ENCODE measurements at places on chromosomes 16 and 17.

GRCh38 chr17:33868899-33869298 is 386.2 kb upstream of the CCL2 start:
- DNase-seq, result no peak

- DNase-seq, result no peak
These were observed 190.6 kb downstream of the CYLD start for GRCh38 chr16:50932348-50932935.

GRCh38 chr17:69402052-69402451 is 12.4 kb upstream of the MAP2K6 start:
- no peak for DNase-seq

DNA sequence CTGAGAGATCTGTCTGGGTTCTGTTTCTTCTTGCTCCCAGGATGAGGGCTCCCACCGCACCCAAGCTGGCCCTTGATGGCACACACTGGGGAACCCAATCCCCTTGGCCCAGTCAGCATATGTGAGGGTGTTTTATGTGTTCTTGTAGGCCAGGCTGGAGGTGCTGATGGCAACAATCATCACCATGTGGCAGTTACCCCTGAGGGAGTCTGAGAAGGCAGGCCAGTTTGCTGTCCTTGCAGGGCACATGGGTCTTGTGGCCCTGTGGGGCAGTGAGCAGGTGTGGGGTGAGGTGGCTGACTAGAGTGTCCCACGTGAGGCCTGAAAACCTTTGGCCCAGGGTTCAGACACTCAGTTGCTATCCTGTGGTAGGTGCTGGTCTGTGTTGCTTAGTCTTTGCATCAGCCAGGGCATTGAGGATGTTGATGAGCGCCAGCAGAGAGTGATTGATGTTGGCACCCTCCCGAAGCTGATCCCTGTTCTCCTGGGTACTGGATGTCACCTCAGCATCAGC is 2183.0 kb downstream of the TP53TG3F start:
- DNase-seq, result no peak

- DNase-seq, result no peak
These were observed 12.1 kb upstream of the RIPOR1 start for GRCh38 chr16:67516296-67517154.

GRCh38 chr16:72824761-72825160 is 223.2 kb downstream of the ZFHX3 start:
- no peak for DNase-seq

DNA sequence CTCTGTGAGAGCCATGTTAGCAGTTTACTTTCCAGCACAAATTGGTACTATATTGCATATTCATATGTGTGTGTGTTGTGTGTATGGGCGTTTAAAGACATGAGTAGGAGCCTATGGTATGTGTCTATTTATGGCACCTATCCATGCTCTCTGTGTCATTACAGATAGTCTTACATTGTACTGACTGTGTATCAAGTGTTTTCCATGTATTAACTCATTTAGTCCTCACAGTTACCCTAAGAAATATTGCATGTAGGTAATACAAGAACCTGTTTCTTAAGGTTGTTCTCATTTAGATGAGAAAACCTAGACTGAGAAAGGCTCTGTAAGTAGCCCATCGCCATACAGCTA is 1.6 kb downstream of the ALG1 start:
- DNase-seq, result no peak

GRCh38 chr16:20383106-20384029 is 21.2 kb downstream of the PDILT start:
- no peak for DNase-seq

DNA sequence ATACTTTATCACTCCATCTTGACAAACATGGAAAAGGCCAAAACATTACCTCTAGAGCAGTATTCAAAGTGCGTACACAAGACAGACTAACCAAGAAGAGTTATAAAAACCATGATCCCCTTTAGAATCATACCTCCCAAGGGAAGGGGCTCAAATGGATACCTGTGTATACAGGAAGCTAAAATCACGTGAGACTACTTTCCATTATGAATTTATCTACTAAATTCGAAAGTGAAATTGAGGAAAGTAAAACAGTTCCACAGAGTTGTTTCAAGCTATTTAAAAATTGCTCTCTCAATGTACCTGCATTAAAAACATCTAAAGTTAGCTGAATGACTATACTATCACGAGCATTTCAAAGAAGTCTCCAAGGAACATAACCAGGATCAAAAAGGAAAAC is 32.7 kb downstream of the AP1G1 start:
- no peak for DNase-seq

DNA sequence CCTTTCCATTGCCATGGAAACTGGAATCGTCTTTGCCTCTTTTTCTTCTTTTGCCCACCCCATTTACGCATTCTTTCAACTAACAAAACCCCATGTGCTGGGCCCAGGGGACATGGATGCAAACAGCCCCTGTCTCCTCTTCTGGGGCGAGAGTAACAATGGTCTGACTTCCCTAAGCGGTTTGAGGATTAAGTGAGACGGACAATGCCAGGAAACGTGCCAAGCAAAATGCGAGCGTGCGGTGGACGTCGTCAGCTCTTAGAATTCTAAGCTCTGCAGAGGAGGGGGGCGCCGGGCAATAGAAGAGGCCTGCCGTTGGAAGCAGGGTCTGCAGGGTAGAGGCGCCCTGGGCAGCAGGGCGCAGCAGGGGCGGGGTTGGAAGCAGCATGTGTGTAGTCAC is 42.4 kb upstream of the JPH3 start:
- no peak for DNase-seq

GRCh38 chr16:47016700-47017133 is 43.2 kb upstream of the DNAJA2 start:
- DNase-seq, result no peak

DNA sequence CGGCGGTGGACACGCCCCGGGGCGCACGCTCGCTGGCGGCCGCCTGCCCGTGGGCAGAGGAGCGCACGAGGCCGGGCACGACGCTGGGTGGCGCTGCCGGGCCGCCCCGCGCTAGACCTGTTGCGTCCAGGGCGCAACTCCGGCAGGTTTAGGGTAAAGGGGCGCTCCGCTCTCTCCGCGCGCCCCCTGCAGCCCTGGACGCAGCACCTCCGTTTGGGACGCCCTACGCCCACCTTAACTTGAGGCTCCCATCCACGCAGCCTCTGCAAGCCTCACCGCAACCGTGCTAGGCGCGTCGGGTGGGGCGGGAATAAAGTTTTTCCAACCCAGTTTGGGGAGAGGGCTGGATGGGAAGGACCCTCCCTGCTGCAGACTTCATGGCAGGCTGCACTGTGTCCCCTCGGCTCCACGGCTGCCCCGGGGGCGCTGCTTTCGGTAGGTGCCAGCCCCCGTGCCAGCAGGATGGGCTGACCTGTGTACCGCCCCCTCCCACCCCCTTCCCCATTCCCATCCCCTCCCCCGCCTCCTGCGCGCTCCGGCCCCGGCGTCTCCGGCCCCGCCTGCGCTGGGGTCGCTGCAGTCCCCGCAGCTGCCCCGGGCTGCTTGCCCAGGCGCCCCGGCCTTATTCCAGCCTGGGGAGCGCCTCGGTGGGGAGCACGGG is at the start of gene SYT17:
SYT17 (plus strand) TSS at position 531 of the 661 bp plus-strand sequence. CDS start 407 bp downstream, outside the sequence.
- DNase-seq, result no peak

GRCh38 chr17:16906680-16907079 is 65.2 kb downstream of the TNFRSF13B start:
- no peak for DNase-seq
